ENCODE measurements at places on chromosomes 11 and 22. TPM values are rescaled to one million over a fixed set of nuclear protein-coding genes. Genes with fewer than 3 reads are reported as not detected.
A peak's percentile ranks its signal among the peaks of the same experiment; 100 is the strongest.

DNA sequence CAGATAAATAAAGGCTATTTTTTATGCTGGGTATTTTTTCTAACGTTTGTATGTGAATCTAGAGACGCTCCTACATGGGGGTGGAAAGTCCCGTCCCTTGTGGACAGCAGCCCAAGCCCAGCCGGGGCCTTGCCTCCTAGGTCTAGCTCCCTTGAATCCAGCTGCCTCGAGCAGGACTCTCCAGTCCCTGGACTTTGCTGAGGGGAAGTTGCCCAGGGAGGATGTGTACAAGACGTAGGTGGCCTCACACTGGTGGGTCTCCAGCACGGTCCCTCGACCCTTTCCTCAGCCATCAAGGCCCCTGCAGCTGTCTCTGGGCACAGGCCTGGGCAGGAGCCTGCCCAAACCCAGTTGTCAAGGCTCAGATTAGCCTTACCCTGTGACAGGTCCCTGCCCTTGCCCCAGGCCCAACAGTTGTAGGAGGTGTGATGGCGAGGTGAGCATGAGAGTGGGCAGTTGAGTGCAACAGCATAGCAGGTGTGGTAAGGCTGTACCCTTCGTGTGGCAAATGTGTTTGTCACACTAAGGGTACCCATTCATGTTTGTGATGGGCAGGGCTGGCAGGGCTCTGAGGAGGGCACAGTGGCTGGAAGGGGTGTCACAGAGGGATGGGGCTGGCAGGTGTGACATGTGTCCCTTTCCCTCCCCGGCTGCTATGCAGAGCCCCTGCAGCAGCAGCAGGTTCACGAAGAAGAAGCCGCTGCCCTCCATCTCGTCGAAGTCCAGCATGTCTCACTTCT is 3.4 kb downstream of the CCDC116 start:
- H3K27me3 ChIP-seq = no peaks in the 10 kb centered on the region
- H3K36me3 ChIP-seq = no peaks in the 10 kb centered on the region
- H3K4me1 ChIP-seq = peaks cover 1% of the 10 kb centered on the region
- no peak for DNase-seq
- no peak overlapping the region for H3K27ac ChIP-seq
- no peak overlapping the region for H3K4me3 ChIP-seq

Gene C11orf97
- total RNA-seq = not detected

- DNase-seq = no peak
- no peak overlapping the region for H3K27ac ChIP-seq
- H3K36me3 ChIP-seq = no peaks in the 10 kb centered on the region
- no peaks in the 10 kb centered on the region for H3K4me1 ChIP-seq
- H3K27me3 ChIP-seq = no peaks in the 10 kb centered on the region
Measured at GRCh38 chr22:49765091-49765771, 62.4 kb downstream of the BRD1 start.

Gene TSPO
- total RNA-seq = 65.3 TPM

GRCh38 chr11:2777386-2777785 is 77.6 kb upstream of the KCNQ1OT1 start:
- peak; percentile 17 for DNase-seq
- H3K4me3 ChIP-seq = no peak overlapping the region
- no peak overlapping the region for H3K27ac ChIP-seq
- H3K4me1 ChIP-seq = peaks cover 48% of the 10 kb centered on the region
- peaks cover 3% of the 10 kb centered on the region for H3K27me3 ChIP-seq
- H3K36me3 ChIP-seq = no peaks in the 10 kb centered on the region

DNA sequence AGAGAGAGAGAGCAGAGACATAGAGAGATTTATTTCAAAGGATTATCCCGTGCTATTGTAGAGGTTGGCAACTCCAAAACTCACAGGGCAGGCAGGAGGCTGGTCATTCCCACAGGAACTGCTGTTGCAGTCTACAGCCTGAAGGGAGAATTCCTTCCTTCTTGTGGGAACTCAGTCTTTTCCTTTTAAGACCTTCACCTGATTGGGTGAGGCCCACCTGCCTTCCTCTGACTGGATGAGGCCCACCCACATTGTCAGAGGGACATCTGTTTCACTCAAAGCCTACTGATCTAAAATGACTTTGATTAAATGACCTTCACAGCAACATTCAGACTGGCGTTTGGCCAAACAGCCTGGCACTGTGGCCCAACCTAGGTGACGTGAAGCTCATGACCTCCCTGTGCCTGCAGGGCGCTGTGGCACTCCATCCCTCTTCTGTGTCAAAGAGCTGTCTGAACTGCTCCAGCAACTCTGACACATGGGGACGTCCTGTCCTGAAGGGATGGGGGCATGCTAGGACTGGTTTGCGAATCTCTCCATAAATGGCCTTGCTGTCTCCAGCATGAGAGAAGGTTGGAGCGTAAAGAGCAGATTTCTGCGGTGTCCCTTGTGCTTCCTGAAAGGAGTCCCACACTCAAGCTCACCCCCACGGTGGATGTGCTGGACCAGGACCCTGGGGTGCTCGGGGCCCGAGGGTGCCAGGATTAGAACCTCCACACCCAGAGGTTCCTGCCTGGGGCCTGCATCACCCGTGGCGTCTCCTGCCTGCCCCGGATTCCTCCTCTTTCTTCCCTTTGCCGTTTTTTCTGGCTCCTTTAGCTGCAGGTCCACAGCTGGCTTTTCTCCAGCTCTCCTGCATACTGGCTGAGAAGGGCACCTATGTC is 20.7 kb downstream of the KRTAP5-5 start:
- H3K27ac ChIP-seq = no peak overlapping the region
- H3K4me1 ChIP-seq = peaks cover 33% of the 10 kb centered on the region
- DNase-seq = no peak
- no peaks in the 10 kb centered on the region for H3K36me3 ChIP-seq
- H3K4me3 ChIP-seq = no peak overlapping the region
- no peaks in the 10 kb centered on the region for H3K27me3 ChIP-seq

- no peak overlapping the region for H3K4me3 ChIP-seq
- no peak for DNase-seq
- H3K4me1 ChIP-seq = peaks cover 8% of the 10 kb centered on the region
- no peaks in the 10 kb centered on the region for H3K27me3 ChIP-seq
Measured at GRCh38 chr11:126186025-126186698, 25.3 kb downstream of the RPUSD4 start.

Gene SLN
- total RNA-seq = 13.7 TPM

DNA sequence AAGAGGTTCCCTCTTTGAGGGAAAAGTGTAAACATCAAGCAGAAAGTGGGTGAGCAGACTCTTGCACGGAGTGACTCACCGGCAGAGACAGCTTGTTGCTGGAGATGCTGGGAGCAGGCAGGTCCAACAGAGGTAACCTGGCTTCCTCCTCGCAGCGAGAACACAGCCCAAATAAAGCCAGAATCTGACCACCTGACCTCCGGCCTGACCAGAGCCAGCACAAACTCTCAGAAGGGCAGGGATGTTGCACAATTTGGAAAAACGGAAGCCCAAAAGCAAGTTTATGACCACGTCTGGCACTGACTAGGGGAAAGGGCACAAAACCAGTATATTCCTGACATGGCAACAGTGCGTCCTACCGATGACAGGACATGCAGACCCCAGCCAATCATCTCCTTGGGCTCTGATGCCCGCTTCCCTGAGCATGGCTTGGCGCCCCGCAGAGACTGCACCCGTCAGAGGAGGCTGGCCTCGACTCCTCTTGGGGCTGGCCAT is 5.4 kb downstream of the SMCO4 start:
- H3K4me1 ChIP-seq = peaks cover 14% of the 10 kb centered on the region
- DNase-seq = peak; percentile 45
- no peak overlapping the region for H3K27ac ChIP-seq

Gene MS4A4A
- 5.3 TPM for total RNA-seq

DNA sequence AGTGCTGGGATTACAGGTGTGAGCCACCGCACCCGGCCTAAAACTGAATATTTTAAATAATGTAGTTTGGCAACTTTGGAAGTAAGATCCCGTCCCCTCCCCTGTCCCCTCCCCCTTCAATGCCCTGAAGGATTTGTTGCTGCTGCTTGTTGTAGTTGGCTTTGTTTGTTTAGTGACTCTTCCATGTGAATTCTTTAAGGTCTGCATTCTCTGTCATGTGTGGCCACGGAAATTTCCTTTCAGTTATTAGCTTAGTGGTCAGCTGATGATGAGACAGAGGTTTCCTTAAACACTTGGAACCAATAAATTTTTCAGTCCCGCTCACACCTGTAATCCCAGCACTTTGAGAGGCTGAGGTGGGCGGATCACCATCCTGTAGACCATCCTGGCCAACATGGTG is 109.9 kb downstream of the MPPED1 start:
- no peak overlapping the region for H3K27ac ChIP-seq
- H3K27me3 ChIP-seq = peaks cover 3% of the 10 kb centered on the region
- H3K4me3 ChIP-seq = no peak overlapping the region

Gene OR8A1
- total RNA-seq = not detected

Gene RGL4
- not detected for total RNA-seq

DNA sequence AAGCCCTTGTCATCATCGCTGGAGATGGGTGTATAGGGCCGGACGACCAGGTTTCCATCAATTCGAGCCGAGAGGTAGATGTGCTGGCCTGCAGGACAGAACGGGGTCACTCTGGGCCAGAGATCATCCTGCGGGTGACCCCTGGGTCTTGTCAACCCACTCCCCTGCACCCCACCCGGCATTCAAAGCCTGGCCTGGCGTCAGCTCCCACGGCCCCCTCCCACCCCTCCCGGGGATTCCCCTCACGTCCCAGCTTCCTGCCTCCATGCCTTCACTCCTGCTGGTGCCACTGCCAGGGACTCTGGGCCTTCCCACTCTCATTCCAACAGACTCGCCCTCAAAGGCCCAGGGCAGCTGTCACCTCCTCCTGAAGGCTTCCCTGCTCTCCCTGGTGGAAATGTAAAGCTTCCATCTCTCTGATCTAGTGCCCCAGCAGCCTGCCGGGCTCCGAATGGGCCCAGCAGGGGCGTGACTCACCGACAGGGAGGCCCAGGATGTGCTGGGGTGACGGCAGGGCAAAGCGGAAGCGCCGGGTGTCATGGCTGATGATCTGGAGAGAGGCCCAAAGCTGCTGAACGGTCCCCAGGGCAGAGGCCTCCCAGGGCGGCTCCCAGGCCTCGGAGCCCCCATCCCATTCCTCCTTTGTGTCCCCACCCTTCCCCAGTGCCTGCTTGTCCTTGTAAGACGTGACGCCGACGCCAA is 9.3 kb downstream of the ATP5MGL start:
- H3K27ac ChIP-seq = no peak overlapping the region
- no peak overlapping the region for H3K4me3 ChIP-seq

Gene CASP5
- 6.9 TPM for total RNA-seq

- no peaks in the 10 kb centered on the region for H3K36me3 ChIP-seq
- no peak overlapping the region for H3K27ac ChIP-seq
- no peak for DNase-seq
Measured at GRCh38 chr11:7448201-7448600, 37.1 kb upstream of the OLFML1 start.

DNA sequence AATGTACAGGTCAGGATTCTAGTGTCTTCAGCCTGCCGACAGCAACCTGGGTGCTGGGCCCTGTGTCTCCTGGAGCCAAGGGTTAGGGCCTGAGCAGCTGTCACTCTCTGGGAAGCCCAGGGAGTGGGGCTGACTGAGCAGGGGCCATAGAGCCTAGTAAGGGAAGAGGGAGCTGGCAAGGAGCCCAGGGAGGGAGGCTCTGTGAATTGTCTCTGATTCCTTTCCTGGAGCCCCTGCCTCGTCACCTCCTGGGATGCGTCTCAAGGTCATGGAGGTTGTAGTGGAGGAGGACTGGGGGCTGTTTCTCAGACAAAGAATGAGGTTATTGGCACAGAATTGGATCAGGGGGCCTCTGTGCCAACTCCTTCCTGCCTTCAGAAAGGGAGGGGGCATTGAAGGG is 11.8 kb downstream of the SOX10 start:
- no peaks in the 10 kb centered on the region for H3K36me3 ChIP-seq
- H3K27ac ChIP-seq = no peak overlapping the region
- H3K4me3 ChIP-seq = no peak overlapping the region
- H3K4me1 ChIP-seq = no peaks in the 10 kb centered on the region
- DNase-seq = no peak

GRCh38 chr11:35057926-35058668 is 80.9 kb upstream of the CD44 start:
- no peak for DNase-seq
- no peak overlapping the region for H3K27ac ChIP-seq
- H3K27me3 ChIP-seq = no peaks in the 10 kb centered on the region
- no peaks in the 10 kb centered on the region for H3K4me1 ChIP-seq
- no peak overlapping the region for H3K4me3 ChIP-seq

Gene OR8G1
- total RNA-seq = not detected

Gene CBX7
- total RNA-seq = 9.6 TPM

Gene DLG2
- total RNA-seq = 6.8 TPM

DNA sequence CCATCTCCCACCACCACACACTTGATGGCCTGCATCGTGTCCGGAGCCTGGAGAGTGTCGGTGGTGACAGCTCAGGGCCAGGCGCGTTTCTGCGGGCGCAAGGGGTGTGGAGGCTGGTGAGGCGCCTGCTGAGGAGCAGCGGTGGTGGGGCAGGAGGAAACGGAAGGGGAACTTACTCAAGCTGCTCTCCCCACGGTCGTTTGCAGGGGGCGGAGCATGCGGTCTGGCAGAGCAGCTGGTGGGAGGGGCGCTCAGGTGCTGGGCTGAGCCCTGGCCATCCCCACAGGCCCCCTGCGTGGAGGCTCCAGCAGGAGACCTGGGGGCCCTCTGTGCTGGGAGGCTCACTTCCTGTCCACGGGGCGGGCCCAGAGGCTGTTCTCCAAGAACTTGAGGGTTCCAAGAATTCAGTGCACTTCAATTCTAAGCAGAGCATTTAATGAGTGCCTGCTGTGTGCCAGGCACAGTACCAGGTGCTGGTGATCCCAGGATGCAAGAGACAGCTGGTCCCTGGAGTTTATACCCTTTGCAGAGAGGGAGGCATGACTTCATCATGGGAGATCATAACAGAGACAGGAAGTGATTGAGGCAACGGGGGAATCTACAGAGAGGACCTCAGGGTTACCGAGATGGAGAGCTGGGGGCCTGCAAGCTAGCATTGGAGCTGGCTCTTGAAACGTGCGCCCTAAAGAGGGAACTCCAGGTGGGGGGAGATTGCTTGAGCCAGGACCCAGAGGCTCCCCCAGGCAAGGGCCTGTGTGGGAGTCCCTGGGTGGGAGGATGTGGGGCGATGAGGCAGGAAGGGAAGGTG is at the start of gene RAC2:
Gene RAC2 (minus strand): TSS at position 156 of the 808 bp plus-strand sequence. CDS start 121 bp downstream, at position 35.
- no peaks in the 10 kb centered on the region for H3K36me3 ChIP-seq
- DNase-seq = peak; percentile 64
- no peaks in the 10 kb centered on the region for H3K27me3 ChIP-seq
- no peak within 1 kb of the TSS for H3K4me3 ChIP-seq

DNA sequence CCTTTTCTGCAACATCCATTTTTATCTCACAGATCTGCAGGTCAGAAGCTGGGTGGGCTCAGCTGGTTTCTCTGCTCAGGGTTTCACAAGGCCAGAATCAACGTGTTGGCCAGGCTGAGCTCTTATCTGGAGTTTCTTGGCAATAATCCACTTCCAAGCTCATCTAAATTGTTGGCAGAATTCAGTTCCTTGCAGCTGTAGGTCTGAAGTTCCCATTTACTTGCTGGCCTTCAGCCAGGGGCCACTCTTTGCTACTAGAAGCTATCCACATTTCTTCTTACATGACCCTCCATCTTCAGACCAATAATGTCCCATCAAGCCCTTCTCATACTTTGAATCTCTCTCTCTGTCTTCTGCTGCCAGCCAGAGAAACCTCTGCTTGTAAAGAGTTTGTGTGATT is 103.5 kb downstream of the WNT11 start:
- peak; percentile 8 for DNase-seq
- no peak overlapping the region for H3K27ac ChIP-seq
- no peak overlapping the region for H3K4me3 ChIP-seq
- H3K27me3 ChIP-seq = no peaks in the 10 kb centered on the region
- no peaks in the 10 kb centered on the region for H3K4me1 ChIP-seq

Gene NUMA1
- 129 TPM for total RNA-seq

GRCh38 chr11:79097246-79097875 is 343.5 kb downstream of the TENM4 start:
- H3K27me3 ChIP-seq = no peaks in the 10 kb centered on the region
- peaks cover 3% of the 10 kb centered on the region for H3K4me1 ChIP-seq
- no peak overlapping the region for H3K27ac ChIP-seq
- no peak overlapping the region for H3K4me3 ChIP-seq
- no peaks in the 10 kb centered on the region for H3K36me3 ChIP-seq
